Calu3 (cell line): ENCODE measurements at places on chromosomes 13 and 19. TPM values are rescaled to one million over a fixed set of nuclear protein-coding genes. Genes with fewer than 3 reads are reported as not detected.

- H3K36me3 ChIP-seq: no peaks in the 10 kb centered on the region
- peaks cover 15% of the 10 kb centered on the region for H3K27me3 ChIP-seq
- DNase-seq: no peak
Observed at GRCh38 chr19:604355-604754, 14.7 kb downstream of the HCN2 start.

- no peak overlapping the region for H3K27ac ChIP-seq
- no peaks in the 10 kb centered on the region for H3K4me1 ChIP-seq
- no peak for DNase-seq
- H3K36me3 ChIP-seq: no peaks in the 10 kb centered on the region
- H3K27me3 ChIP-seq: peaks cover 53% of the 10 kb centered on the region
Observed at GRCh38 chr19:3801412-3802096, 15.4 kb upstream of the MATK start.

GRCh38 chr19:49333811-49334288 lies 1.4 kb upstream of the CD37 start:
- H3K4me3 ChIP-seq: no peak overlapping the region
- no peak for DNase-seq
- H3K36me3 ChIP-seq: no peaks in the 10 kb centered on the region

DNA sequence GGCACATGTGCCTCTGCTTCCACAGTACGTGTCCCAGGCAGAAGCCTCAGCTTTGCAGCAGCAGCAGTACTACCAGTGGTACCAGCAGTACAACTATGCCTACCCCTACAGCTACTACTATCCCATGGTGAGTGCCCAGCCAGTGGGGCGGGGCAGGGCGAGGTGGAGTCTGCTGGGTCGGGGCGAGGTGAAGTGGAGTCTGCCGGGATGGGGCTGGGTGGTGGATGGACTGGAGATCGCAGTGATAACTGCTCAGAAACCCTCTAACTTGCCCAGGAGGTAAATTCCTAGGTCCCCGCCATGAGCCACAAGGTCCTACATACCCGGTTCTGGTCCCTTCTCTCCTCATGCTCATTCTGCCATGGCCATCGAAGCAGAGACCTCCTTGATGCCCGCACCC lies 3.6 kb downstream of the LENG8 start:
- no peaks in the 10 kb centered on the region for H3K27me3 ChIP-seq
- H3K4me1 ChIP-seq: peaks cover 16% of the 10 kb centered on the region

DNA sequence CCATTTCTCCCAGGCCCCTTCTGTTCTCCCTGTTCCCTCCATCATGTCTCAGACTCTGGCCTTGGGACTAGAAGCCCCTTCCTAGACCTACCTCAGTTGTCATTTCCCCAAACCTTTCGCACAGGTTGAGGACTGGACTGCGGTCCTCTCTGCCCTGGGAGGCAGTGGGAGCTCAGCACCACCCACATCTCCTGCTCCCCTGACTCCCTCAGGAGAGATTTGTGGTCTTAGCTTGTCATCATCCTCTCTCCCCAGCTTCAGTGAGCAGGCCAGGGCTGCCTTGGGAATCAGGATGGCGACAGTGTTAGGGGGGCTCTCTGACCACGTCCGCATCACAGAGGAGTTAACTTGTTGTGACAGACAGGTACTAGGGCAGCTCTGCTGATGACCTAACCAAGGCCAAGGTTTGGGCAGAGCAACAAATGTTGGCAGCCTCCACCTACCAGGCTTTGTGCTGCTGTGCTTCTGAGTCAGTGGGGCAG lies 25.6 kb upstream of the RNF17 start:
- H3K36me3 ChIP-seq: no peaks in the 10 kb centered on the region
- no peaks in the 10 kb centered on the region for H3K4me1 ChIP-seq
- H3K27me3 ChIP-seq: peaks cover 16% of the 10 kb centered on the region
- no peak for DNase-seq
- no peak overlapping the region for H3K27ac ChIP-seq

Gene ZNF558
- total RNA-seq: 12.3 and 13.2 TPM in 2 replicates

Gene ZNF225
- 5.3 and 6.1 TPM in 2 replicates for total RNA-seq

Gene LACC1
- 3.4 and 4.0 TPM in 2 replicates for total RNA-seq
